ENCODE measurements at places on chromosomes 3 and 15.

- DNase-seq, result no peak
Observed at GRCh38 chr3:68699541-68699940, 232.8 kb downstream of the TAFA4 start.

- DNase-seq, result no peak
Observed at GRCh38 chr15:64146041-64146440, 5.5 kb upstream of the SNX22 start.

DNA sequence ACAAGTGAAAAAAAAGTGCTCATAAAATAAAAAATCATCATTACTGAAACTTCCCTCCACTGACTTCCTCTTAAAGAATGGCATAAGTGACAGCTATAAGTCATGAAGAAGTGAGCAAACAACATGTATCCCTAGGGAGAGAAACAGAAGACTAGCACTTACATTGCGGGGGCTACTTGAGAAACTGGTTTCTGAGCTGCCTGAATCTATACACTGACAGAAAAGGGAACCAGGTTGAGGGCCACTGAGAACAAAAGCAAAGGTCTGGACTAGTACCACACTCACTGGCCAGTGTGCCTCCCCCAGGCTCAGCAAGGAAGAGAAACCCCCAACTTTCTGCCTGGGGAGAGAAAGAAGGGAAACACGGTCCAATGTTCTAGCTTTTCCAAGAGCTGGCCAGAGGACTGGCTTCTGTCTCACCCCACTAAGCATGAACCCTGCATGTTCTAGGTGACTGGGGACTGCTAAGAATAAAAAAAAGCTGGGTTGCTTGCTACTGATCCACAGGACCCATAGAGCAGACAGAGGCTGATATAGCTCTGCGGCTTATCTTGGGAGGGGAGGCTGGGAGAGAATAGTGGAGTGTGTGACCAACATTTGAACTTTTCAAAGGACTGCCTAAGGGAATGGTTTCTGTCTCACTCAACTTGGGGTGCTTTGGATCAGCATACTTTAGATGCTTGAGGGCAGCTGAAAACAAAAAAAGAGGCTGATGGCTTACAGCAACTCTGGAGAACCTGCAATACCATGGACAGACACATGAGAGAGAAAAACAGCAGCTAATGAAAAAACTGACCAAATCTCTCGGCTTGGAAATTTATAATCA lies 8.1 kb downstream of the RAD18 start:
- no peak for DNase-seq

- DNase-seq, result no peak
Observed at GRCh38 chr15:70833861-70834765, 19.8 kb downstream of the LARP6 start.

- no peak for DNase-seq
Observed at GRCh38 chr3:140902791-140903190, 38.8 kb upstream of the SLC25A36 start.

- no peak for DNase-seq
Observed at GRCh38 chr3:181210275-181210674, 220.7 kb upstream of the DNAJC19 start.

GRCh38 chr3:29581311-29581710 lies 300.4 kb downstream of the RBMS3 start:
- no peak for DNase-seq

DNA sequence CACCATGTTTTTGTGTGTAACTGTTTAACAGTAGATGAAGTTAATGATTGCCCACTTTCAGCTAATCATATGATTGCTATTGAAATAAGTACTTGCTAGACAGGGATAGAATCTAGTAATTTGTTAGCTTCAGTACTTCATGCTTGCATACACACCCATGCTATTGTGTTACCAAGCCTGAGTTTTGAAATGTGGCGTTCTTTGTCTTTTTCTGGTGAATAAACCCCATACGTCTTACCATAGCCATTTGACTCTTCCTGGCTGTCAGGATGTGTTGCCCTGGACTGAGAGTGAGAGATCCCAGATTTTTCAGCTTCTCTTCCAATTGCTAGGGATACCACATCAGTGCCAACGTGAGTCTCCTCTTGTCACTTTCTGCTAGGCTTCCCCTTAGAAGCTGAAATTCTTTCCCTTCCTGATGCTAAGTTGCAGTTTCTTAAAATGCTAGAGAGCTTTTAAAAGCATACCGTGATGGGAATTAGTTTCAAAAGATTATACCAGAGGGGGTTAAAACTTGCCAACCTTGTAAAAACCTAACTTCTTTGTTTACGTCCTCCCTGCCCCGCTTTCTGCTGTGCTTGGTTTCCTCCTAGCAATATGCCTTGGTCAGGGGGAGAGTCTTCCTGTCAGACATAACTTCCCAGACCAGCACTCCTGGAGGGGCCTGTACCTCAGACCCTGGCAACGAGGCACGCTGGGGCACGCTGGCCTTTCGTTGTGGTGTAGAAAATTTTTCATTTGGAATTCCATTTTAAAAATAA lies 62.9 kb upstream of the ULK4 start:
- DNase-seq, result peak; percentile 55

DNA sequence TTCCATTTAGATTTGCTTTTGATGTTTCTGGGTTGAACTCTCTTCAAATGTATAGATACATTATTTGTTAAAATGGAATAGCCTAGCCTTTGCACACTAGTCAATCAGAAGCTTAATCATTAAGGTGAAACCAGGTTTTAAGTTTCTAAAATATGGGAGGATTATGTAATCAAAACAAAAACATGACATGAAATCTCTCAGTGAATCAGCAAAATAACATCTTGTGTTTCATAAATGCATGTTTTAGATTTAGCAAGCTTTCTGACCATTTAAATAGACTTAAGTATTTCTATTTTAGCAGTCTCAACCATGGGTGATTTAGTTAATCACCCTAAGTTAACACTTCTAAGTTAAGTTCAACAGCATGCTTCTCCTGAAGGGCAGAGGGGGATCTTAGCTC lies 11.3 kb downstream of the GTF2E1 start:
- DNase-seq, result no peak
